WERI-Rb-1 (cell line): ENCODE measurements at places on chromosomes 12 and 14.

DNA sequence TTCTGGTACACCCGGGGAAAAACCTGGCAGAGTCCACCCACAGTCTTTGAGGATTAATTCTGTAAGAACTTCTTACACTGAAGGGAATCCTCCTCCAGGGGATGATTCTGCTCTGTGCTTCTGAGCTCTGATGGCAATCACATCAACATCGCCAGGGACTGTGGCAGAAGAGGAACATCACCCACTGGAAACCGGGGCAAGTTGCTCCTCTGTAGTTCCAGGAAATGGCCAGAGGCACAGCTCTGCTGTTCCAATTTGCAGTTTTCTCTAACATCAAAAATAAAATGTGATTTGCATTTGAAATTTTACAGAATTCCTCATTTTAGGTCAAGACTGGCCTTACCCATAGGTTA lies 207.6 kb downstream of the DAD1 start:
- no peak for DNase-seq

- no peak for DNase-seq
Observed at GRCh38 chr14:68695856-68696255, 97.0 kb downstream of the ZFP36L1 start.

DNA sequence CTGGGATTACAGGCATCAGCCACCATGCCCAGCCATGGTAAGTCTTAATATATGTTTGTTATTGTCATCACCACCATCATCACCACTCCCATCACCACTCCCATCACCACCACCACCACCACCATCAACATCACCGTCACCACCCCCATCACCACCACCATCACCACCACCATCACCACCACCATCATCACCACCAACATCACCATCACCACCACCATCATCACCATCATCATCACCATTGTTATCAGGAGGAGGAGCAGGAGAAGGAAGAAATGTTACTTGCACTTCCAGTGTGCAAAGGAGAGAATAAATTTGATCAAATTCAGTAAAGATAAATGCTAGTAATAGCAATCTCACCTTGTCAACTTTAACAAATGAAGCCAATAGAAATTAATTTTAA lies 71.2 kb upstream of the CHST11 start:
- DNase-seq: no peak

GRCh38 chr12:12788131-12788530 lies 2.7 kb downstream of the APOLD1 start:
- DNase-seq: no peak

DNA sequence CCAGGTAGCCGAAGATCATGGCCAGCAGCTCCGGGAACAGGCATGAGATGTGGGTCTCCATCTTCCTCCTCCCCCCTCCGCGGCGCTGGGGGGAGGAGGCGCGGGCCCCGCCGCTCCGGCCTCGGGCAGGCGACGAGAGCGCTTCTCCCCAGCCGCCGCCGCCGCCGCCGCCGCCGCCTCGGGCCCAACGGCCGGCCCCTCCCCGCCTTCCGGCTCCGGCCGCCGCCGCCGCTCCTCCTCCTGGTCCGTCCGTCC lies 448 bp downstream of the FBXL14 start:
- peak; percentile 53 for DNase-seq
